ENCODE measurements at places on chromosomes 13 and 19.

GRCh38 chr13:44309794-44310757 lies 63.5 kb upstream of the SERP2 start:
- peaks cover 11% of the 10 kb centered on the region for H3K4me1 ChIP-seq
- no peak overlapping the region for H3K4me3 ChIP-seq
- no peaks in the 10 kb centered on the region for H3K27me3 ChIP-seq

GRCh38 chr19:31470229-31470939 lies 121.1 kb upstream of the TSHZ3 start:
- no peak overlapping the region for H3K4me3 ChIP-seq
- DNase-seq, result no peak
- H3K27ac ChIP-seq, result no peak overlapping the region
- H3K36me3 ChIP-seq, result no peaks in the 10 kb centered on the region

GRCh38 chr19:35870798-35871197 lies 2.4 kb downstream of the APLP1 start:
- no peak for DNase-seq
- H3K4me3 ChIP-seq, result no peak overlapping the region
- H3K27ac ChIP-seq, result no peak overlapping the region
- H3K4me1 ChIP-seq, result peaks cover 24% of the 10 kb centered on the region

DNA sequence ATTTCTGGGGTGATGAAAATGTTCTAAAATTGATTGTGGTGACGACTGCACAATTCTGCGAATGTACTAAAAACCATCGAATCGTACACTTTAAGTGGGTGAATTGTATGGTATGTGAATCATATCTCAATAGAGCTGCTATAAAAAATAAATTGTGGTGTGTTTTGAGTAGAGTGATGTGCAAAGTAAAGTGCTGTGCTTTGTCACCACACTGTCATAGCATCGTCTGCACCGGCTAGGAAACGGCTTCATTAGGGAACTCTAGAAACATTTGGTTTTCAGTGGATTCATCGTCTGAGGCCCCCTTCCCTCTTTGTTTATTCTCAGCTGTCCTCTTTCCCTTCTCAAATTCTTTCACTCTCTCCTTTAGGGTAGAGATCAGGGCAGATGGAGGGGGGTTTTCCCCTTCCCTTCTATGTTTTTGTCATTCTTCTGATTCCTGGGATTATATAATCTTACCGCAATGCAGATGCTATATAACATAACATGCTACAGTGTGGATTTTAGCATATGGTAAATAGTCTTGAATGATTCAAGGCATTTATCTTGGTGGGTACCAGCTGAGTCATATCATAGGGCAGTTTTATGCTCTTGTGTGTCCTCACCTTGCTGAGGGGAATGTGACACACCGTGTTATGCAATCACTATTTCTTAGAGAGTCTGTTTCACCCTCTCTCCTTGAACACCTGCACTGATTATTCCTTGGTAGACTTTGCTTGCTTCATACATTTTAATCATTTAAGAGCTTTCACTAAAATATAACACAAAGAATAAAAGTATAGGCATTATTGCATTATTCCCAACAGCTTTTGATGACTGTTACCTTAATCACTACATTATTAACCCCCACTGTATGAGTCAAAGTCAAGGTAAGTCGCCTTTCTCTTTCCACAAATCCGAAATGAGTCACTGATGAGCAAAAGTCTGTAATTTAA lies 239.4 kb downstream of the DCLK1 start:
- no peak overlapping the region for H3K27ac ChIP-seq
- H3K4me3 ChIP-seq, result no peak overlapping the region
- H3K27me3 ChIP-seq, result no peaks in the 10 kb centered on the region
- no peaks in the 10 kb centered on the region for H3K36me3 ChIP-seq

DNA sequence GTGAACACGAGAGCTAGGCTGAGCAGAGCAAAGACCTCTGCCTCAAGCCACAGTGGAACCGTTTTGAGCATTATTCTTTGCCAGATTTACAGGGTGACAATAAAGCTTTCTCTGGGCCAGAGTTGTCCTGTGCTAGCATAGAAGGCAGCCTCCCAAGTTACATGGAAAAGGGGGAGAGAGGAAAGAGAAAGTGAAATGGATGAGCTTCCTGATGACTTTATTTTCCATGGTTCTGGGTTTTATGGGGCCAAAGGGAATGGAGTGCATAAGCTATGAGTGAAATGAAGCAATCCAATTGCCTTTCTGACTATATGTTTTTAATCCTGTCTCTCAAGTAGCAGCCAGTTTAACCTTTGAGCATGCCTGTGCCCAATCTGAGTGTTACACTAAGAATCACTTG lies 428.4 kb downstream of the COG6 start:
- H3K36me3 ChIP-seq, result no peaks in the 10 kb centered on the region
- H3K4me3 ChIP-seq, result no peak overlapping the region
- H3K27ac ChIP-seq, result no peak overlapping the region
- no peaks in the 10 kb centered on the region for H3K4me1 ChIP-seq

DNA sequence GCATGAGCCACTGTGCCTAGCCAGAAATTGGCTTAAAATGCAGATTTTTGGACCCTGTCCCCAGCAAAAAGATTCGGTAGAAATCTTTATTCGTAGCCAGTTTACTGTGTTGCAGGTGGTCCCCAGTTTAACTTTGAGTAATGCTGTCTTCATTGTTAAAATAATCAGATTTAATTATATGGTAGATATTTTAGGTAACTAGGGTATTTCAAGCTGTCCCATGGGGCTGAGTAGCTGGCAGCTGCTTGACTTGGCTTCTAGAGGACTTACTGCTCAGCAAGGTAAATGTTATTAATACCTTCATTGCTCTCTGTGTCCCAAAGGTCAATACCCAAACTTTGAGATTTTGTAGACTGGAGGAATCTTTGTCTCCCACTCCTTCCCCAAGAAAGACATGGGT lies 21.1 kb downstream of the LSM14A start:
- H3K27ac ChIP-seq, result no peak overlapping the region
- H3K27me3 ChIP-seq, result no peaks in the 10 kb centered on the region
- DNase-seq, result no peak

DNA sequence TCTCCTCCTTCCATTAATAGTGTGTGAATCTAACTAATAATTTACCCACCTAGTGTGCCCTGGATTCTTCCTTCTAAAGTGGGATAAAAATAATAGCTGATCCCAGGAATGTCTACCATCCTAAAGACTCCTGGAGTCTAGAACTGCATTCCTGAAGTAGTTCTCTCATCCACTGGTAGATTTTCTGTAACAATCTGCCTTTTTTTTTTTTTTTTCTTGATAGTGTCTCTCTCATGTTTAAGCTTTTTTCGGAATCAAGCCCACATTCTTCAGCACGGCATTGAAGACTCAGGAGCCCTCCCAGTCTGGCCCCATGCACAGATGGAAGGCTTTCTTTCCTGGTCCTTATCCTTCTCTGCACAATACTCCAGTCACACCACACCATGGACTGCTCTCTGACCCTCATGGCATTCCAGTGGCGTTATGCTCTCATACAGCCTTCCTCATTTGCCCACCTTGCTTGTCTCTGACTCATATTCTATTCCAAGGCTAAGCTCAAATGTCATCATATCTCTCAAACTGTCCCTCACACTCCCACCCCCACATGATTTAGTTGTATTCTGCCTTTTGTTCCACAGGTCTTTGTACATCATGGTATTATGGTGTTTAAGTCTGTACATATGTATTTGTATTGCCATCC lies 68.7 kb upstream of the FRY start:
- H3K4me3 ChIP-seq, result no peak overlapping the region
- no peak overlapping the region for H3K27ac ChIP-seq
- H3K27me3 ChIP-seq, result no peaks in the 10 kb centered on the region
- no peaks in the 10 kb centered on the region for H3K4me1 ChIP-seq
- no peak for DNase-seq

GRCh38 chr13:41610404-41610803 lies 153.1 kb downstream of the RGCC start:
- H3K27me3 ChIP-seq, result no peaks in the 10 kb centered on the region
- DNase-seq, result no peak
- H3K36me3 ChIP-seq, result peaks cover 44% of the 10 kb centered on the region
- H3K27ac ChIP-seq, result no peak overlapping the region
- no peaks in the 10 kb centered on the region for H3K4me1 ChIP-seq

GRCh38 chr19:18672606-18673337 lies 10.7 kb upstream of the CRTC1 start:
- H3K27me3 ChIP-seq, result no peaks in the 10 kb centered on the region
- H3K4me3 ChIP-seq, result no peak overlapping the region
- H3K27ac ChIP-seq, result no peak overlapping the region
- H3K4me1 ChIP-seq, result no peaks in the 10 kb centered on the region

Data from CD4-positive, alpha-beta T cell (primary cell).